ENCODE measurements at places on chromosomes 4 and X.

DNA sequence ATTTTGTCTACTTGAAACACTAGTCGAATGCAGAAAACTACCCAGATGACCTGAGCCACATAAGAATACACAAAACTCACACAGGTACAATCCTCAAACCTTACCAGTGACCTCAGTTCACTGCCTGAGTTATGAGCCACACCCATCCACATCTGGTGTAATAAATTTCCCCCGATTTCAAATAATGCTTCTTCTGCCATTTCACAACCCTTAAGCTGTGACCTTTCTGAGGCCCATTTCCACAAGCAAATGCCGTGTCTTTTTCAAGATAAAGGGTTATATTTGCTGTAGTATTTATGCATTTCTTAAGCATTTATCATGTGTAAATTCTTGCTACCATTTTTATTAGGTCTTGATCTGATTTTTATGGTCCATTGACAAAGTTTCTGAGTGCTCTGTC lies 1.8 kb upstream of the ARHGEF38 start:
- no peak for DNase-seq

- DNase-seq = no peak
Observed at GRCh38 chr4:104416725-104417356, 77.9 kb downstream of the CXXC4 start.

DNA sequence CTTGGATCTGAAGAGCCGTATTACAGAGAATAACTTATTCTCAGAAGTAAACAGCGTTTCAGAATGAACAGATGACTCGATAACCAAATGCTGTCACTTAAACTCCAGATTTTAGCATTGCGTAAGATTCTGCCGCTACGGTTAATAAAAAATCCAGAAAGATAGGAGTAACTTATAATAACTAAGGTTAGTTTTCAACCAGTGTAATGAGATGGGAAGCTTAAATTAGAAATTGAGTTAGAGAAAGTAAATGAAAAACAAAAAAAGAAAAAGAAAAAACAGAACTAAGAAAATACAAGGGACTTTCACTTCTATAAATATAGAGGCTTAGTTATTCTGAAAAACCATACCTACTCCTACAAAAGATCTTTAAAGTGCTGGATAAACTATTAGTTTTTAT lies 13.1 kb upstream of the PARM1 start:
- no peak for DNase-seq

DNA sequence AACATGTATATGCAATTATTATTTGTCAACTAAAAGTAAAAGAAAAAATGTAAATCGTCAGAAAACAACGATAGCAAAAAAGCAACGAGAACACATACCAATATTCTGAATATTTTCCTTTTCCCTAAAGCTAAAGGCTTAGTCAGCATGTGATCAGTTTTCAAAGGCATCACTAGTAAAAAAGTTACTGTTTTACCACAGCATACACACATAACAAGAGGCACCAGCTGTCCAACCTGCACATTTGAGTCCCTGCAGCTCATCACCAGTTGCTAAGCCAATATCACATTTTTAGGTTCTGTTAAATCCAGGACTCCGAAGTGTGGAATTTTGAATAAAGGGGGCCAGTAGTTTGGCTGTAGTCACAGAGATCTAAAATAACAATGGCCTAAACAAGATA lies 203.8 kb downstream of the ADGRA3 start:
- DNase-seq = no peak

- no peak for DNase-seq
Observed at GRCh38 chr4:74503580-74503979, 58.6 kb downstream of the AREG start.

- no peak for DNase-seq
Observed at GRCh38 chr4:20193141-20193936, 58.4 kb upstream of the SLIT2 start.

GRCh38 chr4:127782275-127783025 lies at the start of gene HSPA4L:
Gene HSPA4L (plus strand): TSS chr4:127782322. CDS start chr4:127782551, 229 bp downstream.
- no peak for DNase-seq

DNA sequence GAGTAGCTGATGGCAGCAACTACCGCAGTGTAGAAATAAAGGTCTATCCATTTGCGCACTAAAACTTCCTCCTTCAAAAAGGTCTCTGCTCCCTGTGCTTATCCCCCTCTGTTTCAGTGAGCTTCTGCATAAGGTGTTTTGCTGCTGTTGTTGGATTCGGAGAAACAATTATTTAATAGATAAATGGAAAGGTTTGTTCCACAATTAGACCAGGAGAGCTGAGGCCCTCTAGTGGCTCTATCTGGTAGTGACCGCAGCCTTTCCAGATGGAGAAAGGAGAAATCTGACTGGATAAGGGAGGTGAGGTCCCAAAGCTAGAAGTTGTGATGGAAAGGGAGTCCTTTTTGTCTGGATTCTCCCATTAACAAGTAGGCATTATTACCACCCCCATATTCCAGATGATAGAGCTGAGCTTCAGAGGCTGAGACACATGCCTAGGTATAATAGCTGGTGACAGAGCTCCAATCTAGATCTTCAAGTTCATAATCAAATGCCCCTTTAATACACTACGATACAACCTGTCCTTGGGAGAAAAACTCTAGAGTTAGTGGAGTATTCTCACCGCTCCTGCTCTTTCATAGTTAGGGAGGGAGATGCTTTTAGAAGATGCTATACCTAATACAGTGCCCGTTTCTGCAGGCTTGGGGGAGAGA lies 5.1 kb upstream of the GABRQ start:
- DNase-seq = no peak

Data from NCI-H2107 (cell line).